ENCODE measurements at places on chromosomes 2 and 18.

DNA sequence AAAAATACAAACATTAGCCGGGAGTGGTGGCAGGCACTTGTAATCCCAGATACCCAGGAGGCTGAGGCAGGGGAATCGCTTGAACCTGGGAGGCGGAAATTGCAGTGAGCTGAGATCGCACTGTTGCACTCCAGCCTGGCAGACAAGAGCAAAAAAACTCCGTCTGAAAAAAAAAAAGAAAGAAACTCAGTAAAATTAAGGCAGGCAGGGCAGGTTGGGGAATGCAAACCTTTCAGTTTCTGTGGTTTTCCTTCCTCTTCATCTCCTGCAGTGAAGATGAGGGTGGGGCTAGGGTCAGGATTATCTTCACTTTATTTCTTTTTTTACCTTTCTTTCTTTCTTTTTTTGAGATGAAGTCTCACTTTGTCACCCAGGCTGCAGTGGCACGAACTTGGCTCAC, 43.2 kb upstream of the PSME4 start:
- no peak for DNase-seq

DNA sequence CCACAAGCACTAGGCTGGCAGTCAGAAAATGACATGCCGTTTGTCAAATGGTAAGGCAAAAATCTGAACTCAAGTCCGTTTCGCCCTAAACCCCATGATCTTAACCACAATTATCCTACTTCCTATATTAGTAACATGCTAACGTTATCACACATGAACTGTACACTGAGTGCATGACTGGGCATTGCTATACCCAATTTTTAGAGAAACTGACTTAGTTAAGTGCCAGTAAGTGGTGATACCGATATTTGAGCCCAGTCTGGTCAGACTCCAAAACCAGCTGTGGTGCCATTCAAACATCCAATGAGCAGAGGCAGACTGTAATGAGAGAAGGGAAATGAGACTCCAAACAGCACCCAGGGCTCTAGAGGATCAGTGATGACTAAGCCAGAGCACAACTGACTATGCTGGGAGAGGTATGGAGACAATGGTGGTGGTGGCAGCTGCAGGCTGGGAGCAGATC, 311.7 kb upstream of the PKDCC start:
- DNase-seq: no peak

DNA sequence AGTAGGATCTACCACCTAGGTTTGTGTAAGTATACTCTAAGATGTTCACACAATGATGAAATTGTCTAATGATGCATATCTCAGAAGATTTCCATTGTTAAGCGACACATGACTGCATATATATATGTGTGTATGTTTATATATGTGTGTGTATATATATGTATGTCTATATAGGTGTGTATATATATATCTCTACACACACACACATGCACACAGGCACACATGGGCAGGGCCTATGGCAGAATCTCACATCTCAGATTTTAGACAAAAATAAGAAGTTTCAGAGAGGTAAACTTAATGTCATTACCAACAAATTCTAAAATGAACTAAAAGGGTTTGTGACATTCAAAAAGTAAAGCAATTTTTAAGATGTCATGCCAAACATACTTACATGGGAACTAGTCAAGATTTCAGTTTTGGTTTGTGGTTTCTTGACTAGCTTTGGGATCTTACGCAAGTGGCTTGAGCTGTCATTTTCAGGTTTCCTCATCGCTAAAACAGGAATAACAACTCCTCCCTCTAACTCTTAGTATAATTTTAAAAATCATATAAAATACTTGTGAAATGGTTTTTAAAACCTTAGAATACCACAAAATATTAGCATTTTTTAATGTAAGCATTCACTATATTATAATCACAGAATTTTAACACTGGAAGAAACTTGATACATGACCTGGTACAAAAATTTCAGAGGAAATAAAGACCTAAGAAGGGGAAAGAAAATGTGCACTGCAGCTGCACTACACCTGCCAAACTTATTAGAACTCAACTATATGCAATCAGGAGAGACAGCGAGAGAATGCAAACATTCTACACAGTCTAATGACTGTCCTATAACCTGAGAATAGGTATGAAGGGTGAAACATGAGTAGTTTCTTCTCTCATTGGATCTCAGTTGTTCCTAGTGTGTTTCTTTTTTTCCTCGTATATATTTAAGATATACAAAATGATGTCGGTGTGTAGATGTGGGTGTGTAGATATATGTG, 75.7 kb downstream of the TTC21B start:
- DNase-seq: no peak

- DNase-seq: no peak
Observed at GRCh38 chr2:40189881-40190280, 262.0 kb downstream of the SLC8A1 start.

- peak; percentile 28 for DNase-seq
Observed at GRCh38 chr2:40257340-40258134, 194.4 kb downstream of the SLC8A1 start.

- no peak for DNase-seq
Observed at GRCh38 chr2:27838502-27838901, 51.7 kb downstream of the RBKS start.

GRCh38 chr2:9333591-9334171, 89.6 kb downstream of the ITGB1BP1 start:
- DNase-seq: peak; percentile 8

DNA sequence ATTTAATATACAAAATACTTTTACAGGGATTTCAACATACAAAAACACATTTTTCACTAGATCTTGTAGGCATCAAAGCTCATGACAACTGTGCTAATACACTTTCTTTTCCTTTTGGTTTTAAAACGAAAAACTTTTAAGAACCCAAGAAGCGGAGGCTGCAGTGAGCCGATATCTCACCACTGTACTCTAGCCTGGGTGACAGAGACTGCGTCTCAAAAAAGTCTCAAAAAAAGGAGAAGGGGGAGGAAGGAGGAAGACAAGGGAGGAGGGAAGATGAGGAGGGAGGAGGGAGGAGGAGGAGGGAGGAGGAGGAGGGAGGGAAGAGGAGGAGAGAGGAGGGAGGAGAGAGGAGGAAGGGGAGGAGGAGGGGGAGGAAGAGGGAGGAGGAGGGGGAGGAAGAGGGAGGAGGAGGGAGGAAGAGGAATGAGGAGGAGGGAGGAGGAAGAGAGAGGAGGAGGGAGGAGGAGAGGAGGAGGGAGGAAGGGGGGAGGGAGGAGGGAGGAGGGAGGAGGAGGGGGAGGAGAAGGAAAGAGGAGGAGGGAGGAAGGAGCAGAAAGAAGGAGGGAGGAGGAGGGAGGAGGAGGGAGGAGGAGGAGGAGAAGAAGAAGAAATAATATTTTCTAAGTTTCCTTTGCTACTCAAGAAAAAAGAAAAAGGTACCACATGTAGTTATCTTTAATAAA, 13.8 kb downstream of the ROCK2 start:
- no peak for DNase-seq
